LNCaP clone FGC (cell line): ENCODE measurements at places on chromosomes 5 and 9.

DNA sequence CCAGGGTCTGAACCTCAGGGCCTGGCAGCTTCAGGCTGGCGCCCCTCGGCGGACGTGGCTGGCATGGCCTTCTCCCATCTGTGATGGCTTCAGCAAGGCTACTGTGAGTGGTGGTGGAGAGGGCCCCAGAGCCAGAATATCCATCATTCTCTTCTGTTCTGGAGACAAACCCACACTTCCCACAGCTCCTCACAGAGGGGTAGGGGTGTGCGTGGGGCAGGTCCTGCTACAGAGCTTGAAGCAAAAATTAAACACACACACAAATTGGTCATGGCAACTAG, 9.6 kb downstream of the GPX3 start:
- no peak for DNase-seq

GRCh38 chr5:73722231-73722630, 96.2 kb downstream of the ARHGEF28 start:
- no peak for DNase-seq

DNA sequence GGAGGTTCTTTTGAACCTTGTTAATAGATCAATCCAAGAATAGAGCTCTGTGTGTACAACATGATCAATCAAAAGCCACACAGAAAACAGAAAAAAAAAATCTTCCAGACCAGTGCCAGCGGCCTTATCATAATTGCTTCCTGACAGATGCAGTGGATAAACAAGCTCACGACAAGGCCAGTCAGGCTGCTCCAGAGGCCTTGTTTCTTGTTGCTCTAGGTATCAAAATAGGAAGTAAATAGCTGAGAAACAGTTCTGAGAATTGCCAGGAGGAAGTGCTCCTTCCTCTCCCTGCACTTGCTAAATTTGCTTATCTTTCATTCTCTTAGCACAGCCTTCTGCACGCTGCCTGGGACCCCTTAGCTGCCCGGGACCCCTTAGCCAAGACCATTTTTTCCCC, 199.0 kb upstream of the TARS1 start:
- DNase-seq = no peak

DNA sequence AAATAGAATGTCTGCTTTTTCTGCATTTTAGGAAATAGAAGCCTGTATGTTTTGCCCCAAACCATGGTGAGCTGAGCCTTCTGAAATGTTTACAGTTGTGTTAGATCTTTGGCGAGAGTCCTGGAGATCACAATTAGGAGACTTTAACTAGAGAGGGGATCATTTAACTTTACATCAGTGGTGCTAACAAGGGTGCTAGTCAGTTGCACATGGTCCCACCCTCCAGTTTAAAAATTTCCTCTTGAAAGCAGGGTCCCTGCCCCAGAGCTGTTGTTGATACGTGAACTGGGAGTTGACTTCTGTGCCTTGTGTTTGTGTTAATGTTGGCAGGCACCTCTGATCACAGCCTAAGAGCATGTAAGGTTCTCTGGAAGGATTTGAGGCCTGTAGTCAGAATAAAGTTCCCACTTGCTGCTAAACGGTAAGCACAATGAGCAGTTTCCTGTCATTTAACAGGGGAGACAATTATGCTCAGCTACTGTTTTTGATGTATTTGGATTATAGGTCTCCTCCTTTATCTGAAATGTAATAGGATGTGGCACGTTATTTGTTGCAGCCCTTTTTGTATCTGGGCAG, 43.7 kb downstream of the RASGRF2 start:
- no peak for DNase-seq

GRCh38 chr5:143056339-143056704, 286.1 kb downstream of the ARHGAP26 start:
- no peak for DNase-seq

- no peak for DNase-seq
Measured at GRCh38 chr5:91875196-91875779, 492.2 kb upstream of the ARRDC3 start.

- no peak for DNase-seq
Measured at GRCh38 chr9:86459191-86459590, 105.0 kb upstream of the TUT7 start.

DNA sequence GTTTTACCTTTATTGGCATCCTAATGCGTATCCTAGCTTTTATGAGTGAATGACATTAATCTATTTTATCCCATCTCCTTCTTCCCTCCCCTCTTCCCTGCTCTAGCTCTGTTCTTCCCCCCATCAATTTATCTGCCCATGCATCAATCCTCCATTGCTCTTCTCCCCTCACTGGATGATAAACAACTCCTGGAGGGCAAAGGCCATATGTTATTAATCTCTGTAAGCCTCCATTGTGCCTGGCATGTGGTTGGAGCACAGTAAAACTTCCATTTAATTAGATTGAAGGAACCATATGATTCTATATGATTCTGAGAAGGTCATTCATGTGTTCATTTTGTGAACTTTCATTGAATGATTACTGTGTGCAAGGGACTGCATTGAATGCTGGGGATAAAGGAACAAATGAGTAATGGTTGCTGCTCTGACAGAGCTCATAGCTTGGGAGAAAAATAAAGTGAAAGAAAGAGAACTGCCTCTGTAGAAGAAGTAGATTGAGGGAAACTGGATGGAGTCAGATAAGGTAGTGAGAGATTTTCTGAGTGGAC, 85.0 kb downstream of the MEGF10 start:
- DNase-seq = no peak

DNA sequence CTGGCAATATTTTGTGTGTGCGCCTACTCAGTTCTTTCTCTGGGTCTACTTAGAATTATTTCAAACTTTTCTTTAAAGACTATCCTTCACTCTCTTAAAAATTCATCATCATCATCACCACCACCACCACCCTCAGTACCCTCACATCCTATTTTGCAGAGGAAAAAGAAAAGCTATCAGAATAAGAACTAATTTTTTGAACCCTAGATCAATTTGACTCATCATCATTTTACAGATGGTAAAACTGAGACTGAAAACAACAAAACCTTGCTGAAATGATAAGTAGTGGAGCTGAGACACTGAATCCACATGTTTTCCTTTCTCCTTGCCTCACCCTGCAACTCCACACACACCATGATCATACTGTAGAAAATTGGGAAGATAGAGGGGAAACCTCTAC, 119.3 kb downstream of the SSBP2 start:
- no peak for DNase-seq

- DNase-seq = no peak
Measured at GRCh38 chr5:112533362-112533761, 114.3 kb upstream of the EPB41L4A start.

GRCh38 chr9:110832926-110833325, 164.3 kb downstream of the MUSK start:
- no peak for DNase-seq

GRCh38 chr9:87734106-87734505, 8.2 kb downstream of the CTSL start:
- no peak for DNase-seq

- DNase-seq = no peak
Measured at GRCh38 chr9:29311221-29311620, 1737.9 kb upstream of the C9orf72 start.

DNA sequence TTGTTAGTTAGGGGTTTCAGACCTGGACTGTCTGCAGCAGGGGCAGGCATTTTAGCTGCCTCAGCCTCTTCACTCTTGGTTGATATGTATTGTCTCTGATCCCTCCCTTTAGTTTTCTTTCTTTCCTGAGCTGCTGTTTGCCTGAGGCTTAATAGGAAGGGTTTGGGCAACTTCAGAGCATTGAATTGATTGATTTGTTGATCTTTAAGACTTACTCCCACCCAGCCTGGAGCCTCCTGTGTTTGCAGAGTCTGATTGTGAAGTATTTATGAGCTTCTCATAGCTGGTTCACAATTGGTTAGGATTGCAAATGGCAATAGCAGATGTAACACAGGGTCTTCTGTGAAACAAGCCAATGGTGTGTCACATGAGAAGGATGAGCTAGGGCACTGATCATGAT, 671.8 kb upstream of the SEMA6A start:
- no peak for DNase-seq

DNA sequence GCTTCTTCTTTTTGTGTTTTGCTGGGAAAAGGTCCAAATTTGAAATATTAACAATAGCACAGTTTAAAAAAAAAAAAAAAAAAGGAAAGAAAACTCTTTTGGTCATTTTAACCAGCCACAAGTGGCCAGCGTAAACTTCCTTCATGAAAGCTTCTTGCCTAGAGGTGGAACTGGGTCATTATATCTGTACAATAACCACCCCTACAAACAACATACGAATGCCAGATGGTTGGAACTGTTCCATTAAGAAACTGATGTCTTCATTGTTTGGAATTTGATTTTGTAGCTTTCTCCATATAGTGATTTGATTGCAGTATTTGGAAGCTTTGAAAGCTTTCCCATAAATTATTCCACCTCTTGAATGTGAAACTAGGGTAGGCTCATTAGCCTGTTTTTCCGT, 18.3 kb upstream of the LPAR1 start:
- no peak for DNase-seq

DNA sequence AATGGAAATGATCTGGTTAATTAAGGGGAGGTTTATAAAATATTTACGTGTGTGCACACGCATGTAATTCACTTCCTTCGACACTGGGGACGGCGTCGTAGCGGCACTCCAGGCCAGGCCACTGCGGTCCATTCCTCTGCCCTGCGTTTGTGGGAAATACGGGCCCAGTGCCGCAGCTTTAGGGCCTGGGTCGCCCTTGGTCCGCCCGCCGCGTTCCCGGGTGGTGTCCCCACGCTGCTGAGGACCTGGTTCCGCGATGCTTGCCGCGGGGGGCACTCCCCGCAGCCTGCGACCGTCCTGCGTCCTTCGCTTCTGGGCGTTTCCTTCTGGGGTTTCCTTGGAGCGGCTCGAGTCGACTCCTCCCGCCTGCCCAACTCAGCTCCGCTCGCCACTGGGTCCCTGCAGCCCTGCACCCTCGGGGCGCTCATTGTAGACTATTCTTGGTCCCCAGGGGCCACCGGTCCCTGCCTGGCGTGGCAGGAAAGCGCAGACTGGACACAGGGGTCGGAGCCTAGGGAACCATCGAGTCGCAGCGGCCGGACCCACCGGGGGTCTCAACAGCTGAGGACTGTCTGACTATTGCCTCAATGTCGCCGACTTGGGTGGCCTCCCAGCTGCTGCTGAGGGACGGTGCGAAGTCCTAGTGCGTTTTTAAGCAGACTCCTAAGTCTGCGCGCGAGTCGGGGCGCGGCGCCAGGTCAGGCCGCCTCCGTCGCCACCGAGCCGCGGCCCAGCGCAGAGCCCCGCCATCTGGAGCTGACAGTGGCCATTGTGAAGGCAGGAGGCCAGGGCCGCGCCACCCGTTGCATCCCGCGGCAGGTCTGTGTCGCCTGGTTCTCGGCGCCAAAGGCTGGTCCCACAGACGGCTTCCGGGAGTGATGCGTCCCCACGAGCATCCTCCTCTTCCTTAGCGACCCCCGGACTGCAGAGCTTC, 4.4 kb upstream of the IRX1 start:
- no peak for DNase-seq

- no peak for DNase-seq
Measured at GRCh38 chr5:173669483-173669882, 53.0 kb upstream of the BOD1 start.

DNA sequence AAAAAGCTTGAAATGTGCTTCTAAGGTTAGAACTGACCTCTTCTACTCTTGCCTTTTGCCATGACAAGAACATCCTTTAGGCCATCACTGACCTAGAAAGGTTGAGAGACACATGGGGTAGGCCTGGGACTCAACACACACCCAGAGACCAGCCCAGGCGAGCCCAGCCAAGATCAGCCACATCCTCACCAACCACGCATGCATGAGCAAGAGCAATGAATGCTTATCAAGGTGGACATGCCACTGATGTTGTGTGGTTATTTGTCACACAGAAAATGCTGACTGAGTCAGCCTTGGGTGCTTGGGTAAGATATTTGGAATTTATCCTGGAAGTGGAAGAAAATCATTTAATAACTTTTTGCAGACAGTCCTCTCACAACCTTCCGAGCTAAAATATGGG, 39.4 kb downstream of the SMIM23 start:
- no peak for DNase-seq

DNA sequence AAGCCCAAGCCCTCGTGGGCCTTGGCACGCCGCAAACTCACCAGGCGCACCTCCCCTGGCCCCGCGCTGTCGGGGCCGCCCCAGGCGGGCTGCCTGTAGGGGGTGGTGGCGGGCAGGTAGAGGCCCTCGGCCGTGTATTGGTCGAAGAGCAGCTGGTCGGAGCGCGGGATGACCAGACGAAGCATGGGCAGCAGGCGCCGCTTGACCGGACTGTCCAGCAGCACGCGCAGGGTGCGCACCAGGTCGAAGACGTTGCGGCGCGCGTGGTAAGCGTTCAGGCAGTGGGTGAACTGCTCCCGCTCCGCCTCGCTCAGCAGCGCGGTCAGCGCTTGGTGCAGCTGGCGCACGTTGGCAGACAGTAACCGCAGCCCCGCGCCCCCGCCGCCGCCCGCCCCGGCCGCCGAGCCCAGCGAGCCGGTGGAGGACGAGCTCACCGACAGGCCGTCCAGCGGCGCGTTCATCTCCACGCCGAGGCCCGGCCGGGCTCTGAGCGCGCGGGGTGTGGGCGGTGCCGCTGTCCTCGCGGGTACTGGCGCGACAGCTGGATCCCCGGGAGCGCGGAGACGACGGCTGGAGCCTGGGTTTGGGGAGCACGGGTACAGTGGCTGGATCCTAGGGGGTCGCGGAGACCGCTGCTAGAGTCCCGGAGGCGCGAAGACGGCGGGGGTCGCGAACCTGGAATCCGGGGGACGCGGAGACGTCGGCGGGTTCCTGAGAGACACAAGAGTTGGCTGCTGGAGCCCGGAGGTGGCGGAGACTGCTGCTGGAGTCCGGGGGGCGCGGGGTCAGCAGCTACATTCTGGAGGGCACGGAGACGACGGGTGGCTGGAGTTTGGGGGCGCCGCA, 709 bp downstream of the WHRN start:
- no peak for DNase-seq

- no peak for DNase-seq
Measured at GRCh38 chr9:136557036-136557435, 11.2 kb upstream of the NOTCH1 start.

GRCh38 chr5:156949424-156949823, 13.6 kb downstream of the TIMD4 start:
- DNase-seq = no peak

GRCh38 chr9:126609711-126610388, 3.9 kb upstream of the LMX1B start:
- DNase-seq = no peak

- no peak for DNase-seq
Measured at GRCh38 chr5:72659726-72660125, 152.5 kb upstream of the ZNF366 start.

DNA sequence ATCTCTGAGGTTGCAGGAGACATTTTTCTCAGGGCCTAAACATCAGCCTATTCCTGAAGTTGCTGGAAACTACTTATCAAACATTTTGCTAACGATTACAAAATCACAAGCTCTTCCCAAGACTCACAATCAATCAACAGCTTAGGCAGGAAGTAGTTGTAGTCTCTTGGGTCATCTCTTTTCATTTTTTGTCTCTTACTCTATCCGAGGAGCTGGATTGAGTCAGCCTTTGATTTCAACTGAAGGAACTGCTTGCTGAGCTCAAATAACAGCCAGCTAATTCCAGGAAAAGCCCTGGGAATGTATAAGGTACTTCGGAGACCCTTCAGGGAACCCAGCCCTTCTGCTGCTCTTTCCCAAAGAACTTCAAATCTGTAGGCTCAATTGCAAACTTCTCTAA, 398.9 kb downstream of the PLK2 start:
- DNase-seq = no peak

GRCh38 chr5:164504141-164504772, 998.8 kb downstream of the MAT2B start:
- DNase-seq = peak; percentile 63

GRCh38 chr5:135887447-135887864, 8.2 kb downstream of the IL9 start:
- DNase-seq = peak; percentile 52

- DNase-seq = no peak
Measured at GRCh38 chr5:14665949-14666348, 1.4 kb downstream of the OTULIN start.
